Left hindlimb (tissue), 1 donor: ENCODE measurements at places on chromosomes 3 and 15.
A peak's percentile ranks its signal among the peaks of the same experiment; 100 is the strongest.

DNA sequence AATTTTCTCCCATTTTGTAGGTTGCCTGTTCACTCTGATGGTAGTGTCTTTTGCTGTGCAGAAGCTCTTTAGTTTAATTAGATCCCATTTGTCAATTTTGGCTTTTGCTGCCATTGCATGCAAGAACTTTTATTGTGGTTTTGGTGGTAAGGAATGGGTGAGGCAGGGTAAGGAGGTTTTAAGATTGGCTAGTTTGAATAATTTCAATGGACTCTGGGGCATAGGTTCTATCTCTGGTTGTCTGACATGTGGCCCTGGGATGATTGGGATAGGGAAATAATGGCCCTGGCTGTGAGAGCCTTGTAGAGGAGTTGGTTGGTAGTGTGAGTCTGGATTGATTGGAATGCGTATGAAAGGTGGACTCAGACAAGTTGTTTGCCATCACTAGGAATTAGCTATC, 38.0 kb downstream of the SEC22A start:
- no peak for DNase-seq

GRCh38 chr3:44206862-44207652, 34.6 kb upstream of the TOPAZ1 start:
- no peak for DNase-seq

DNA sequence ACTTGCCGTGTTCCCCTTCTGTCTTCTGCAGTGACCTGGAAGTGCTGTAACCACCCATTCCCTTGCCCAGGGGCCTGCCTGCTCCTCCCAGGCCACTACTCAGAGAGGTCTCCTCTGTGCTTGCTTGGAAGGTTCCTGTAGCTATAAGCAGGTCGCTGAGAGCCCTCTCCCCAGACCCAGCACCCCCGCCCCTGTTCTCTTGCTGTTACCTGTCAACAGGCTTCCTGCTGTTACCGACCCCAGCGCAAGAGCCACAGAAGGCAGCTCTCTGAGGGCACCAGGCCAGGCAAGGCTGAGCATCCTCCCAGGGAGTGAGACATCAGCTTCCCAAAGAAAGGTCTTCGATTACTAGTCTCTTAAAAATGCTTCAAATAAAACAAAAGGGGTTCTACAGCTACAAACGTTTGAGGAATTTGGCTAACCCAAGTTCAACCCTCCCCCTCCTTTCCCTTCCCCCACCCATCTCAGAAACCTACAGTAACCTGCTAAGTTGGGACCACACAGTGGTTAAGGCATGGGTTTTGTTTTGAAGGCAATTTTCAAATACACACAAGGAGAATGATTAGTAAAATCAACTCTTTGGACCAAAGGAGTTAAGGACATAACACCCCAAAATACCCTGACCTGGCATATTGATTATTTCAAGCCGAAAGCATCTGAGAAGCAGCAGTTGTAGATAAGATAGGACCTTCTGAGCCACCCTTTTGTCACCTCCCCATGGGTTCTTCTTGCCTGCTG, 74.9 kb upstream of the MFGE8 start:
- no peak for DNase-seq

DNA sequence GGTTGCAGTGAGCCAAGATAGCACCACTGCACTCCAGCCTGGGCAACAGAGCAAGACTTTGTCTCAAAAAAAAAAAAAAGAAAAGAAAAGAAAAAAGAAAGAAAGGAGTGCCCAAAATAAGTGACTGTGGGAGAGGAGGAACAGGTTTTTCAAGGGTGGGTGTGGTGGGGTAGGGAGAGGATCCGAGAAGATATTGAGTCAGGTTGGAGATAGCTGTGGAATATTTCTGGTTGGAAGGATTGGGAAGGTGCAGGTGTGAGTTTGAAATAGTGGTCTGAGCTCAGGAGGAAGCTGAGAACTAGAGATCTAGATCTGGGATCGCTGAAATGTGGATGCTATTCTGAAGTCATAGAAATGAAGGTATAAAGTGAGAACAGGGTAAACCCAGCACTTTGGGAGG, 7.8 kb downstream of the SCAMP2 start:
- no peak for DNase-seq

DNA sequence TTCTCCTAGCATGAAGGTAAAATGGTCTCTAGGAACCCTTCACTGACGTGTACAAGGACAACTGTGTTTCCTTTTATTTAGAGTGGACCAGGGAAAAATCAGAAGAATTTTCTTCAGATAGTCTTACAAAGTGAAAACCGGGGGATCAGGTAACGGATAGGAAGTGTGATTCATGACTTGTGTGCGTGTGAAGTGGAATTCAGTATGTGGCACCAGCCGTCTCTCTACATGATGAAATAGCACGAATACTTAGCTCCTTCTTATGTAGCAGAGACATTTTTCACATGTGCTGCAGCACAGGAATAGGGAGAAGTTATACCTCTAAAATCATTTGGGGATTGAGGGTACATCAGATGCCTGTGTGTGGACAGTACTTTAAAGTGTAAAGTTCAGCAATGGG, 159.2 kb downstream of the MEX3B start:
- DNase-seq = no peak

- DNase-seq = no peak
Observed at GRCh38 chr3:23115171-23115877, 87.8 kb upstream of the UBE2E2 start.

GRCh38 chr15:99442252-99442897, 123.4 kb upstream of the MEF2A start:
- DNase-seq = peak; percentile 77

- no peak for DNase-seq
Observed at GRCh38 chr3:50339485-50340146, 1.0 kb downstream of the RASSF1 start.

- no peak for DNase-seq
Observed at GRCh38 chr3:122576174-122576940, 1.1 kb upstream of the PARP15 start.

- DNase-seq = no peak
Observed at GRCh38 chr3:117483839-117484238, 774.3 kb downstream of the TUSC7 start.

DNA sequence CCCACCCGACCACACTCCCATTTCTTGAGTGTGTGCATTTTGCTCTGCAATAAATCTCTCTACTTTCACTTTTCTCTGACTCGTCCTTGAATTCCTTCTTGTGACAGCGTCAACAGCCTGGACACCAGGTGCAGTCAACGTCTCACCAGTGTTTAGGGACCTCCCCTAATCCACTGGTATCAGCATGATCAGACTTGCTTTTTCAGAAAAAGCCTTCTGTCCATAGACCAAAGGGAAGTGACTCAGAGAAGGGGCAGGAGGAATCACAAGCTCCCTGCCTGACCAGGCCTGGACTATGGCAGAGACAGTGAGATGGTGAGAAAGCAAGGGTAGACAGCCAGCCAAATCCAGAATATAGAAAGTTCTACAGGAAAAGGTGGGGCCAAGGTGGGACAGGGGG, 15.5 kb downstream of the CCR5 start:
- DNase-seq = no peak

- no peak for DNase-seq
Observed at GRCh38 chr15:89837134-89837829, 22.6 kb upstream of the ANPEP start.

DNA sequence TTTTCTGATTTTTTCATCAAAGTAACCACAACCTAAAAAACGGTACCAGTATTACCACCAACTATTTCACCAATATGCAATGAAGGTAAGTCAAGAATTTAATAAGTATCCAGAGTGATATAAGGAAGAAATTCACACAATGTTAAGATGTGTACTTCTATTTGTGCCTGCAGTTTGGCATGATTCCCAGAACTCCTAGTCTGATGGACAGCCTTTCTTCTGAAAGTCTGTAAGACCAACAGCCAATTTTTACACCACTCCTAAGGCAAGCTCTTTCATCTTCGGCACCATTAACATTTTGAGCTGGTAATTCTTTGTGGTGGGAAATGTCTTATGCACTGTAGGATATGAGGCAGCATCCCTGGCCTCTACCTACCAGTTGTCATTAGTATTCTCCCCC, 108.3 kb downstream of the VPS13C start:
- no peak for DNase-seq

GRCh38 chr3:31680072-31680870, 147.5 kb downstream of the STT3B start:
- DNase-seq = no peak

- no peak for DNase-seq
Observed at GRCh38 chr3:152957491-152957890, 122.6 kb downstream of the P2RY1 start.

- no peak for DNase-seq
Observed at GRCh38 chr15:69462030-69462492, 9.4 kb downstream of the RPLP1 start.

GRCh38 chr3:79729096-79729495, 38.7 kb downstream of the ROBO1 start:
- DNase-seq = peak; percentile 53

DNA sequence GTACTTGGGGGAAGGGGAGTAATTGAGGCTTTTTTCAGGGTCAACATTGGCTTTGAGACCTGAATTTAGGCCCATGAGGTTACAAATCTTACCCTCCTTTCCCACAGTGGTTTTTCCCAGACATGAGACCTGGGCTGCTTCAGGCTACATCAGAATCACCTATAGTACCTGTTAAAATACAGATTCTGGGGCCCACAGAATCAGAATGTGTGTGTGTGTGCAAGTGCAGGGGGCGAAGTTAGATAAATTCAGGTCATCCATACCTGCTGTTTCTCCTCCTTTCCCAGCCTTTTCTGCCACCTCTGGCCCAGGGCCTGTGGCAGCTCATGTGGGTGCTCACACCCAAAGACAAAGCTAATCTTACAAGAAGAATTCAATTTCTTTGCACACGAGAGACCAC, 110.5 kb downstream of the RAB11A start:
- no peak for DNase-seq

DNA sequence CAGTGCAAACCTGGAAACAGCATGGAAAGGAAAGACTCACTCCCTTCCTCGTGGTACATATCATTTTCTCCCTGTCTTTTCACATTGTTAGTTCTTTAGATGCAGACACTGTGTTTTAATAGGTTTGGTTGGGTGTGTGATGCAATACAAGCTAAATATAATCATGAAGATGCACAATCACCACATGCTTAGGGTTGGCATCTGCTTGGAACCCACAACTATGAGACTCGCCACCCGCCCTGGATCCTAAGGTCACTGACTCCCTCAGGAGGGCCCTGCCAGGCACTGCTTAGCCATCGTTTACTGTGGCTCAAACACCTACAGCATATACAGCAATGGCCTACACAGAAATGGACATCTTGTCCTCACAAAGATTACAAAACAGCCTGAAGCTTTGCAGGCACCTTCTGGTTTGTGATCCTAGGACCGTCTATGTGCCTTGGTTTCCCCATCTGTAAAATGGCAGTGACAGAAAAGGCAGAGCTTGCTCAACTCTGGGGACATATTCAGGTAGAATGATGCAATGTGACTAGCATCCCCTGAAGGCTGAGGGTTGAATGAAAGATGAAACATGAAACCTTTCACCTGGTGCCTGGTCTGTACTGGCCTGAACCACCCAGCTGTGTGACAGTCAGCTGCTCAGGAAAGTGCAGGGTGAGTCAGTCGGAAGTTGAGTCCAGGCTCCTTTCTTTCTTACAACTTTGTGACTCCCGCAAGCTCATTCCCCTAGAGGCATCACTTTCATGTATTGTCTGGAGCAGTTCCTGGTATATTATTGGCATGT, 123.6 kb upstream of the PFN2 start:
- DNase-seq = no peak

GRCh38 chr3:132874701-132875100, 152.5 kb upstream of the NPHP3 start:
- no peak for DNase-seq

DNA sequence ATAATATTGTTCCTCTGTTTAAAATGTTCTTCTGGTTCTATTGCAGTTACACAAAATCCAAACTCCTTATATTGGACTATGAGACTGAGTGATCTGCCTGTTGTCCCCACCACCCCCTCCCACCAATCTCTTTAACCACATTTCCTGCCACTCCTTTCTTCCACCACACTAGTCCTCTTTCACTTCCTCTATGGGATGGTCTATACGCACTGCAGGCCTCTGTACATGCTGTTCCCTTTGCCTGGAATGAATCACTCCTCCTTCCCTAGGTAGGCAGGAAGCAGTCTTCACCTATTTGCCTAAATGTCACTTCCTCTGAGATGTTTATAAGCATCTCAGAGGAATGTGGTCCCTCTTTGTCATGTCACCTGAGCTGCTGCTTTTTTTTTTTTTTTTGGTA, 4.0 kb downstream of the MAP2K1 start:
- DNase-seq = no peak

GRCh38 chr3:139909811-139910210, 25.2 kb upstream of the CLSTN2 start:
- no peak for DNase-seq

- no peak for DNase-seq
Observed at GRCh38 chr3:14475621-14476020, 64.5 kb downstream of the GRIP2 start.

DNA sequence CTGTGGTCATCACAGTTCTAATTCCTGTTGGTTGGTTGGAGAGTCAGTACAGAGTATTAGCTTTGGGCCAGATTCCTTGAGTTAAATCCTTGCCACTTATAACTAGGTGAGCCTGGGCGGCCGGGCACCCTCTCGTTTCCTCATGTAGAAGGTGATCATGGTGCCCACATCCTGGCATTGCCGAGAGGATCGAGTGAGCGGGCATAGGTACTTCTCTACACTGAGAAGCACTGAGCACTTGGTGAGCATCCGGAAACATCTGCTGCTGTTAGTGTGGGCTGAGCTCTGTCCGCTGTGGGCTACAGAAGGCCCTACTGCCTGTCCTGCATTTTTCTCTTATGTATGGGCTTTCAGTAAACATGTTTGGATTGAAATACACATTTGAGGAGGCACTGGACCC, 96.2 kb downstream of the CACNA1D start:
- DNase-seq = no peak

GRCh38 chr3:187051724-187052366, 87.5 kb downstream of the RPL39L start:
- DNase-seq = no peak

- no peak for DNase-seq
Observed at GRCh38 chr3:113620091-113620490, 76.4 kb downstream of the USF3 start.
